Osteoblast (primary cell): ENCODE measurements at places on chromosomes 6 and 20. TPM values are rescaled to one million over a fixed set of nuclear protein-coding genes. Genes with fewer than 3 reads are reported as not detected.

Gene PNLDC1
- total RNA-seq = 0.29 TPM in 1 of 2 replicates, not detected in the other

Gene SPTLC3
- 14.8 and 15.9 TPM in 2 replicates for total RNA-seq

Gene LSM14B
- total RNA-seq = 41.8 and 48.5 TPM in 2 replicates

Gene CCDC170
- total RNA-seq = 1.8 and 2.7 TPM in 2 replicates

Gene SLC22A7
- not detected in 2 replicates for total RNA-seq

Gene PRL
- total RNA-seq = under 0.01 TPM in 1 of 2 replicates, not detected in the other

Gene CYP39A1
- 4.1 and 4.3 TPM in 2 replicates for total RNA-seq

Gene GPR6
- not detected in 2 replicates for total RNA-seq

Gene CD109
- 85.5 and 93.4 TPM in 2 replicates for total RNA-seq

Gene GSTA2
- not detected in 2 replicates for total RNA-seq

Gene RIPPLY2
- total RNA-seq = under 0.01 TPM in 1 of 2 replicates, not detected in the other

Gene SLC22A16
- total RNA-seq = 0.36 TPM in 1 of 2 replicates, not detected in the other

Gene ATRN
- 43.3 and 48.1 TPM in 2 replicates for total RNA-seq
